ENCODE measurements at places on chromosomes 1 and 21.

DNA sequence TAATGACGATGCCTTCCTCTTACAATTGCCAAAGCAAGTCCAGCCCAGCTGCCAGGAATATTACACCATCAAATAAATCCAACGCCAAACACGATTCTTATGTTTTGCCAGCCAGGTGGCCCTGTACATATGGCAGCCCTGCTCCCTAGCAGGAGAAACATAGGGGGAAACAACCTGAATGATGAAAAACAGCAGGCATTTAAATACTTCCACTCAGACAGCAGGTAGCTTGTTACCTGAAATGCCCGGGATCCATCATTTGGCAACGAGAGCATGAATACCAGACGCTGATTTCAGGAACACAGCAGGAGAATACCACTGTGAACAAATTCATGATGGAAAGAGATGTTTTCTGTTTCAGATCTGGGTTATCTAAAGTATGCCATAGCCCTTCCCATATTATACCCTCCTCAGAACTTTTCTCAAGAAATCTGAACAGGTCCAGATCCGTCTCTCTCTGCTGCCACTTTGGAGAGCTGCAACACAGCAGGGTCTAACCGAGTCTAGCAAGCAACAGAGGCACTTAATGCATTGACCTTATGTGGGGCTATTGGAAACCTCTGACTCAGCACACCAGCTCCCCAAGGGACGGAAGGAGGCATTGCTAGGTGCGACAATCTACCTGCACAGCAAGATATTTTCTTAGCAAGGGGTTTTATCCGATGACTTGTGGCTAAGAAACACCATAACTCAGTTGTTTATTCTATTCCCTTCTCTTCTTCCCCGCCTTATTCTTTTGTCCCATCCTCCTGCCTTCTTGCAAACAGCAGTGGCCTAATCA is 166.3 kb downstream of the BARHL2 start:
- no peak for DNase-seq

GRCh38 chr1:22607154-22607553 is 29.3 kb upstream of the C1QA start:
- DNase-seq: no peak

- peak; percentile 99 for DNase-seq
These were observed 36.7 kb upstream of the THEM4 start for GRCh38 chr1:151945725-151946722.

- DNase-seq: peak; percentile 63
These were observed 37.9 kb upstream of the RHOU start for GRCh38 chr1:228697207-228698016.

GRCh38 chr1:72037745-72038343 is 244.5 kb downstream of the NEGR1 start:
- DNase-seq: peak; percentile 59

DNA sequence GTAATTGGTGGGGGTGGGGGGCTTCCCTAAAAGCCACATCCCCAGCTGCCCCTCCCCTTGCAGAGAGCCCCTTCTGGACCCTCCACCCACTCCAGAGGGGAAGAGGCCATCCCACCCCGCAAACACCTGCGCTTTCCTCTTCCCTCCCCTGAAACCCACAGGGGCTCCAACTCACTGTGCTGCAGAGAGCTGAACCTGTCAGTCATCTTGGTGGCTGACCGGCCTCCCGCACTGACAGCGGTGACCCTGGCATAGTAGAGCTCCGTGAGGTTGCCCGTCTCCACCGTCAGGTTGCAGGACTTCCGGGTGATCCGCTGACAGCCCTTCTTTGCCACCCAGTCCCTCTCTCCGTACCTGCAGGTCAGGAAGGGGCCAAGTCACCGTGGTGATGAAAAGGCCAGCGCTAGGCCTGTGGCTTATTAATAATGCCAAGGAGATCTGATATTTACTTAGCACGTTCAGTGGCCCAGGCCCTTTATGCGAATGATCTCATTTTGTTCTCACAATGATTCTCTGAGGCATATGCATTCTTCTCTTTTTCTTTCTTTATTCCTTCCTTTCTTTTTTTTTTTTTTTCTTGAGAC is 5.9 kb downstream of the IL22RA1 start:
- no peak for DNase-seq

DNA sequence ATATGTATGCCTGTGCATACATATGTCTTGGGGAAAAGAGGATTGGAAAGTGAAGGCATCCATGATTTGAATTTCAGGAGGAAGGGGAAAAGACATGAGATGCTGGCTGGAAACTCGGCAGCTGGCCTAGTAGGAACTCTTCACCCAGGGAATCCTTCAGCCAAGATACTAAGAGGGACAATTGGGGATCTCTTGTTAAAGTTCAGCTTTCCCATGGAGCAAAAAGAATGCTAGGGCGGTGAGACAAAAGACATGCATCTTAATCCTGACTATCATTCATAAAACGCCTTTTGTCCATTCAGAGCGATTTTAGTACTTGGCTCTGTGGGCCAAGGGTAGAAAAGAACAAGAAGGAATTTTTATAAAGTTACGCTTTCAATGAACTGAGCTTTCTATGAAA is 20.5 kb downstream of the PDPN start:
- DNase-seq: no peak

GRCh38 chr1:92599184-92599583 is 112.5 kb upstream of the GFI1 start:
- peak; percentile 48 for DNase-seq

DNA sequence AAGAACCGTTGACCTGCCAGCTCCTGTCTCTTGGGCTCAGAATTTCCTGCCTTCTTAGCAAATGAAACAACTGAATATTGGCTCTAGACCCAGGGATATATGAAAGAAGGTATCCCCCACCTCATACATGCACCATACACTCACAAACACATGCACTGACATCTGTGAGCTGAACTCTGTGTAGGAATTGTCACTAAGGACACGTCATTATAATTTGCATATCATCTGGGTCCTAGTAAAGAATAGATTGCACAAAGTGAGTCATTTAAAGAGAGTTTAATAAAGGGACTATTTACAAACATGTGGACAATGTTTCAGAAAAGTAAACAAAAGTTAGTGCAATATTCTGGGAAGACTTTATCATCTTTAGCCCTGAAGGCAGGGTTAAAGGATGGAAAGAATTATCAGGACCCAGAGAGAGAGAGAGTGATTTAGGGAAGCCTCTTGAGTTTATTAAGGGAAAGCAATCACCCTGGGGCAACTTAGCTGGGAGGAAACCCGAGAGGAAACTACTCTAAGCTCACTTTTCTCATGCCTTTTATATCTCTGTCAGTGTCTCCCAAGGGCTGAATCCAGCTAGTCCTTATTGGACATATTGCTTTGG is 74.1 kb upstream of the PLA2G4A start:
- DNase-seq: peak; percentile 20

DNA sequence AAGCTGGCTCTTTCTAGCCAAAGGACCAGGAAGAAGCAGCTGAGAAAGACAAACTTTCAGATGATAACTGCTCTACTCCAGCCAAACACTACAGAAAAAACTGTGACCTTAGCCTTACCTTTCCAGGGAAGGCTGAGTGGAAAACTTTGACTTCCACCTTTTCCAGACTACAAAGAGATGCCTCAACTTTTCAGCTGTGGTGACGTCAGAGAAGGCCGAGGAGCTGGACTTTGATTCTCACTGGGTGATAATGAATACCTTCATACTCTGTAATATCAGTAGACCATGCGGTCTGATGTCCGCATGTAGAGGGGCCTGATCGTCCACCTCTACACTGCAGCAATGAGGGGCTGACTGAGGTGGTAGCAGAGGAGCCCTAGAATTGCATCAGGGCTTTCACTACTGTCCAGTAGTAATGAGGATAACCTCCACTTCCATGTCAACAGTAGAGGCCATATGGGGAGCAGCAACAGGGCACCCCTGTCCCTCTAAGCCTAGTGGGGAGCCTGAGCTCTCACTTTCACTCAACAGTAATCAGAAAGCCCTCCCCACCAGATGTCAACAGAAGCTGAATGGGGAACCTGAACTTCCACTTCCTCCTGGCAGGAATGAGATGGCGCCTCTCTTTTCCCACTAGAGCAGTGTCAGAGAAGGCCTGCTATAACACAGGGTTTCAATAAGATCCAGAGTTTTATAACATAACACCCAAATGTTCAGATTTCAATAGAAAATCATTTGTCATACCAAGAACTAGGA is 28.4 kb upstream of the PADI1 start:
- DNase-seq: peak; percentile 58

- no peak for DNase-seq
These were observed 5.6 kb downstream of the ARID1A start for GRCh38 chr1:26701266-26701994.
